ENCODE measurements at places on chromosomes 4 and X.

GRCh38 chr4:53060278-53060677 is 198.2 kb downstream of the RASL11B start:
- DNase-seq, result no peak

DNA sequence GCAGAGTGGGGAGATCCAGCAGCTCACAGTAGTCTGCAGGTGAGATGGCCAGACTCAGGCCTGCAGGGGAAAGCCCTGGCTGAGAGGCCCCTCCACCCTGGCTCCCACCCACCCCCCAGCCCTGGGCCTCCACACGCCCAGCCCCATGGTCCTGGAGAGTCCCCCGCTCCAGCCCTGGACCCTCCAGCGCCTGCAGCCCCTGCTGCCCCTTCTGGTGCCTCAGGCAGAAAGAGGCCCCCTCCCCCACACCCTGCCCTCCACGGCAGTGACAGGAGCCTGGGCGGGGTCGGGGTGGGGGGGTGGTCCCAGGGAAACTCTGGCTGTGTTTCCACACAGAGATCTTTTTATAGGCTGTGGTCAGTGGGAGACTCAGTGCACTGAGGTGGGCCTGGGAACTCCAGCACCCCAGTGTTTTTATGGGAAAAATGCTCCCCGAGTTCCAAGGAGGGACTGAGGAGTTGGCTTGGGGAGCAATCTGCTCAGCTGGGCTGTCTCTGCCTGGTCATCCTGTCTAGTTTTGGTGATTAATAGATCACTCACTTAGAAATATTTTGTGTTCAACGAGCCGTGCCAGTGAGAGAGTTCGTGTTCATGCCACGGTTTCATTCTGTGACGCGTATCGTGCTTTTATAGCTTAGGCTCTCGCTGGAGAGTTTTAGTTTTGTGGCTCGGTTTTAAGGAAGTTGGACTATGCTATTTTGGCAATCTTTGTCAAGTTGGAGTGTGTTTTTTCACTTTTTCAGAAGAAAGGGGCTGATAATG is 53.1 kb upstream of the HGFAC start:
- no peak for DNase-seq

- no peak for DNase-seq
These were observed 52.4 kb downstream of the HPGDS start for GRCh38 chr4:94290245-94290644.

DNA sequence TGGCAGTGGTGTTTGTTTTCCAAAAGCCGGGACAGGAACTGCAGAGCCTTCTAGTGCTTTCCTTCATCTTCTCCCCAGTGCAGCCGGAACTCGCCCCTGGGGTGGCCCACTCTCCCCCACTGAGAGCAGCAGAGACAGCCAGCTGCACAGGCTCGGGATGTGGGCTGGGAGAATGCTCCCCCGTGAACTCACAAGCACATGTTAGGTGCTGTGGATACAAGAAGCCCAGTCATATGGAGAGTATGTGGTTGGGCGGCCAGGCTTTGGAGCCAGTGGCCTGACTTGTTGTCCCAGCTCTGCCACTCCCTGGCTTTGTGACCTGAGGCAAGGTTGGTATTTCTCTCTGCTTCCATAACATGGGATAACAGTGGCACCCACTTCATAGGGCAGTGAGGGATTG is 9.4 kb upstream of the KIAA0232 start:
- DNase-seq, result no peak

DNA sequence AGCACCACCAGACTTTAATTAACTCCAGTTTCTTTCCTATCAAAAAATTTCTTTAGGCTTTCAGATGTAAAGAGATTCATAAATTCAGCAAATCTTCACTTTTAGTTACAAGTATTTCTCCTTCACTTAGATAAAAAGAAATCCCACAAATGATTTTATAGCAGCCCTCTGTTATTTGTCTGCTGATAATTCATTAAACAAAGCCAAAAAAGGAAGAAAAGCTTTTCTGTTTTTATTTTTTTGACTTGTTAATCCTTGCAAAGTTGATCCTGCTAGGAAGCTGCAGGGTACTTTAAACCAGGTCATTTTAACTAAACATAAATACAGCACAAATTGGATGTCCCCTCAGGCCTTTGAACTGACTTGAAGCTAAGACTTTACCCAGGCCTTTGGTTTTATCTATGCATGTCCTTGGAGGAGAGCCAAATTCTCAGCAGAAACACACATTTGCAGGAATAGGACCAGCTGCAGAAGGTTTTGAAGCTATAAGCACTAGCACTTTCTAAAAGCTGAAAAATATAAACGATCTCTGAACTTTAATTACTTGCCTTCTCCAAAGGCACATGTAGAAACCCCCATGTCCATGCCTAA is 57.5 kb downstream of the PCDH18 start:
- DNase-seq, result no peak

DNA sequence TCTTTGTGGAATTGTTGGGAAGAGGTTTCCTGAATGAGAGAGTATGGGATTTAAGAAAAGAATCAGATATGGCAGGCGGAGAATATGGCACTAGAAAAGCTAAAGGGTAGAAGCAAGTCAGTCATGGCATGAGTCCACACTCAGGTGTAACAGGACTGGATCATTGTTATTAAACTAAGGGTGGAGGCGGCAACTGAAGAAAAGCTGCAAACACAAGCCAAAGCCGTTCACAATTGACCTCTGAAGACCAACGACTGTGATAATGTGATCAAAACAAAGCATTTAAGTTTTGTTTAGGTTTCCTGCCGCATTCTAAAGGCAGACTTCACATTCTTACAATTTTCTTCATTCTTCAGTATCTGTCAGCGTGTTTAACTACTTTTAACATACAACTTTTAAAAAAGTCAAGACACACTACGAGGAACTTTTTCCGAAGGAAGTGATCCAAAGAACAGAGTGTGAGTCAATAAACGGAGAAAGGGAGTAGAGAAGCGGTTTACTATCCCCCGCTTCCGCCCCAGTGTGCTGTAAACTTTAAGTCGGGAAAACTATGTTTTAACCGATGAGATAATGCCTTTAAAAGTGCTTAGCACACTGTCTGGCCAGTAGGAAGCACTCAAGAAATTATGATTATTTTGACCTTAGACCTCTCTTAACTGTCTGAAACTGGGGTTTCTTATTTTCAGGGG is 909 bp upstream of the SLAIN2 start:
- DNase-seq, result no peak

- DNase-seq, result no peak
These were observed 2.4 kb downstream of the PALLD start for GRCh38 chr4:168499241-168499640.

DNA sequence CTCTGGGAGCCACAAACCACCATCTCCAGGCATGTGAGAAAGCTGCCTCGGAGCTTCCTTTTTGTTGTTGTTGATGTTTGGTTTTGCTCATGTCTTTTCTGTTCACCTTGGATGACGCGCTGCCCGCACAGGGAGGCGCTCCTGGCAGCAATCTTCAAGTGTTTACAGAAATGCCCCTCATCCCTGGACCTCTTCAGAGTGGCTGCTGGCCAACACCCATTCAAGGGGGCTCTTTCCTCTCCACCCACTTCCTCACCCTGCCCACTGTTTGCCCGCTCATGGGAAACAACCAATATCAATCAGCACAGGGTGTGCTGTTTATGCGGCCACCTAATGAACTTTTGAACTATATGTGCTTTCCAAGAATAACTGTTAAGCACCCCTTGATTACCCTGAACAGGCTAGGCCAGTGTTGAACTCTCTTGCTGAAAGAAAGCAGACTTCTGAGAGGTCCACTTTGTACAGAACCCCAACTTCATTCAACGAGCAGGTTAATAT is 355.1 kb upstream of the CLNK start:
- DNase-seq, result no peak

DNA sequence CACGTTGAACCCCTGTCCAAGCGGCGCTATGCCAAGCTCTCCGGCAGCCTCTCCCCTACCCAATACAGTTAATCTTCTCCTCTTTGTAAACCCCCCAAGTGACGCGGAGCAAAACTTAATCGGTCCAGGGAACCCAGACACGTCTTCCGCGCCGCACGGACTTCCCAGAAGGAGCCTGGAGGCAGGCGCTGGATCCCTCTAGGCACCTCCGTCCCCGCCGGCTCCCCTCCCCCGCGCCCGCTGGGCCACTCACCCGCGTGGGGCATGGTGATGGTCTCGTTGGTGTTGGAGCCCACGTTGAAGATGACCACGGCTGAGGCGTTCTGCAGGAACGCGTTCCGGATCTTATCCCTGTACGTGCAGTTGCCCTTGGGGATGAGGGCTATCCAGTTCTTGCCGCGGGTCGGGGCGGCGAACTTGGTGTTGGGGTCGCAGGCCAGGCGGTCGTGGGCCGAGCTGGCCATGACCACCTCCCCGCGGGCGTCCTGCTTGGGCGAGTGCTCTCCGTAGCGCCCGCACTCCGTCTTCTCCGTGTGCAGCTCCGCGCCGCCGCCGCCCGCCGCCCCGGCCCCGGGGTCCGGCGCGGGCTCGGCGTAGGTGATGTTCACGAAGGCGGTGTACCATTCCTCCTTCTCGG is 1.1 kb downstream of the RNF150 start:
- DNase-seq, result no peak

DNA sequence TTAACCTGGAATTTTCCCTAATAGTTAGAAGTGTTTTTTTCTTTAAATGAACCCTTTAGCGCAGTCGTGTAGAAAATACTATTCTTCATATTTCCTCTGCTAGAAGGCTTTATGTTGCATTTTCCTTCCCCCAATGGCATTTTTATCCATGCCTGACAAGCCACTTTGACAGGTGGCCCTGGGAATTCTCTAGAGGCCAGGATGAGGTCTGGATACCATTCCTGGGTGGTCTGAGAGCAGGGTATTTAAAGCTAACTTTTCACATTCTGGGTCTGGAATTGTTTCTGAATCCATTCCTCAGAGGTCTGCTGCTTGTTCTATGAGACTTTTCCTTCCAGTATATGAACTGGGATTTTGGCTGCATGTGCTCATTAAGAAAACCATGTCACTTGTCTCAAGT is 31.2 kb upstream of the PDGFRA start:
- no peak for DNase-seq

- DNase-seq, result no peak
These were observed 27.2 kb downstream of the SLC39A8 start for GRCh38 chr4:102318105-102318504.

GRCh38 chrX:119502727-119503483 is 34.7 kb downstream of the SLC25A5 start:
- DNase-seq, result no peak

- no peak for DNase-seq
These were observed 177.3 kb upstream of the FAM9B start for GRCh38 chrX:9211269-9211668.

DNA sequence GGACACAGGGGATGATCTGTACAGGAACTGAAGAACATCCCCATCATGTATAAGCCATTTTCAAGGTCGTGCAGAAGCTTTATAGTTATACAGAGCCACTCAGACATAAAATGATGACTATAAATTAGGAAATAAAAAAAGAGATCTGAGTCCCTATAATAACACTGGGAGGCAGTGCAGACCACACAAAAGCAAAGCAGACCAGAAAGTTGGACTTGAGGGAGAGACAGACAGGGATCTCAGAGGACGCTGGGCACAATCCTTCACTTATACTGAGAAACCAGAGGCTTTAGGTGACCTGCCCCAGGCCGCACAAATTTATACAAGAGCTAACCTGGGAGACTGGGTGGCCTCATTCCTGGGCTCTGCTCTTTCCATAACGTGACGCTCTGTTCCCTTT is 70.5 kb downstream of the HADH start:
- no peak for DNase-seq

DNA sequence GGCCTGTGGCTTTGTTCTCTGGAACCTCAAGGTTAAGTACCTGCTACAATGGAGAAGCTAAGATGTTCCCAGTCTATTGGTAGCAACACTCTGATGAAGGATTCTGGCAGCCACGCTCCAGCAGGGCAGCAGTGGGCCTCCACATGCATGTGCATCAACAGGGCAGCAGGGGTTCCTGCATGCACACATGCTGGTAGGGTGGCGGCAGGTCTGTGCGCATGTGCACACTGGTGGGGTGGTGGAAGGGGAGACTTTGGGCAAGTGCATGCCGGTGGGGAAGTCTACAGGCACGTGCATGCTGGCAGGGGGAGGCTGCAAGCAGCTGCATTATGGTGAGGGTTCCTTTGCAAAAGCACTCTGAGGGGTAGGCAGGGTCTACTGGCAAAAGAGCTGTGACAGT is 160.7 kb downstream of the NKX6-1 start:
- no peak for DNase-seq

GRCh38 chr4:5018096-5018495 is 1.2 kb downstream of the CYTL1 start:
- DNase-seq, result no peak

DNA sequence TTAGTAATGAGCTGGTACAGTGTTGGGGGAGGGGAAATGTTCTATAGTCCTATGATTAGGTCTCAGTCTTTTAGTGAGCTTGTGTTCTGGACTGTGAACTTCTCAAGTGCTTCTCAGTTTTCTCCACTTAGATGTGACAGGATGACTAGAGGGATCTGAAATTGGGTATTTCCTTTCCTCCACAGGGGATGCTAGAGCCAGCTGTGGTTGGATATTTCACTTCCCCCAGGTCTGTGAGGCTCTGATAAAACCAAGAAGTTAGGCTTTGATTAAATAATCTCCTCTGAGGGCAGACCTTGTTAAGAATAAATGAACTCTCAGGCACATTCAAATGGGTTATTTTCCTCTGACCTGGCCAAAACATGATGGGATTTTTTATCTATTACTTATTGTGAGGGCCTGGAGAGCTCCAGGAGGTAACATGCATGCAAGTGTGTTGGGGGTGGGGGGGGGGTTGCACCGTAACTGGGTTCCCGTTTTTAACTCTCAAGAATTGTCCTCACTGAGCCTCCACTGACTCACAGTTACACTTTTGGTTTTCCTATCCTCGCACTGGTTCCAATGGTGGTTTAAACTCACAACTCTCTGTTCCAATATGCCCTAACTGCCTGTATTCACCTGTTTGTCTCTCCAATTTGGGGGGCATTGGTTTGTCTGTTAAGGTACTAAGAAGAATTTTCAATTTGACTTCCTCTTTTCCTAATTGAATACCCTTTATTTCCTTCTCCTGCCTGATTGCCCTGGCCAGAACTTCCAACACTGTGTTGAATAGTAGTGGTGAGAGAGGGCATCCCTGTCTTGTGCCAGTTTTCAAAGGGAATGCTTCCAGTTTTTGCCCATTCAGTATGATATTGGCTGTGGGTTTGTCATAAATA is 28.1 kb upstream of the GLRA3 start:
- no peak for DNase-seq

DNA sequence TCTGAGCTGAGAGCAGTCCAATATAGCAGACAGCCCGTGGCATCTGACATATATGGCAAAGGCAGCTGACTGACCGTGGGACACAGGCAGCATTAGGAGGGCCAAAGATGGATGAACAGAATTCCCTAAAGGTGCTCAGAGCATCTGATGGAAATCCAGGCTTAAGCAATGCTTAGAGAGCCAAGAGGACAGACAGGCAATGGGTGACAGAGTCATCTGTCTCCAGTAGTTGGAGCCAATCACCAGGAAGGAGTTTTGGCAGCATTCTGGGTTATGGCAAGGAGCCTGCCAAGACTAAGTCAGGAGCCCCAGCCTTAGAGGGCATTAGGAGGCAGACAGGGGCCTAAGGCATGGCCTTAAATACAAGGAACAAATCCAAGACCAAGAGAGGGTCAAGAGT is 153.3 kb upstream of the USP9X start:
- no peak for DNase-seq

GRCh38 chr4:155712846-155713245 is 46.0 kb upstream of the GUCY1B1 start:
- no peak for DNase-seq

Data from stimulated activated CD4-positive, alpha-beta T cell treated with anti-CD3 and anti-CD28 coated beads, Interleukin-1b, Interleukin-23, amount 100 ng/mL, for 1 hour (primary cell).